ENCODE measurements at places on chromosomes 4 and X.

GRCh38 chr4:138405934-138406567 is 163.9 kb upstream of the SLC7A11 start:
- DNase-seq = no peak

GRCh38 chr4:71009890-71010588 is 16.6 kb downstream of the DCK start:
- peak; percentile 53 for DNase-seq

- DNase-seq = no peak
Observed at GRCh38 chrX:44456685-44457084, 86.0 kb downstream of the FUNDC1 start.

- no peak for DNase-seq
Observed at GRCh38 chr4:156378033-156378665, 424.5 kb upstream of the CTSO start.

DNA sequence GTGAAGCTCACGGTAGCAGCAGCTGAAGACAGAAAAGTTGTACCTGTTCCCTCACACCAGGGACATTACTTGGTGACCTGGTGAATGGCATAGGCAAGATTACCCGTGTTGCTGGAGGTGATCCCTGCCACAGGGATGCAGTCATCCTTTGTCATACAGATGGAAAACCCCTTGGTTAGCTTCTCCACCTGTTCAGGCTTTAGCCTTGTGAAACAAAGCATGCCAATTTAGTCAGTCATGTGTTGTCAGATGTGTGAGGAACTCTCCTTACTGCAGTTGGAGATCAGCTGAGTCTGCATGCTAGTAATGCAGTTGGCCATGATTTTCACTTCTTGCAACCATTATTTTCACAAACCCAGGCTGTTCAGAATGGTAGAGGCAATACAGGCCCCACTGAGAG is 41.0 kb downstream of the AMELX start:
- no peak for DNase-seq

Data from CD4-positive, alpha-beta T cell treated with Interleukin-10 for 1 hour (primary cell).